ENCODE measurements at places on chromosomes 5 and 9.

DNA sequence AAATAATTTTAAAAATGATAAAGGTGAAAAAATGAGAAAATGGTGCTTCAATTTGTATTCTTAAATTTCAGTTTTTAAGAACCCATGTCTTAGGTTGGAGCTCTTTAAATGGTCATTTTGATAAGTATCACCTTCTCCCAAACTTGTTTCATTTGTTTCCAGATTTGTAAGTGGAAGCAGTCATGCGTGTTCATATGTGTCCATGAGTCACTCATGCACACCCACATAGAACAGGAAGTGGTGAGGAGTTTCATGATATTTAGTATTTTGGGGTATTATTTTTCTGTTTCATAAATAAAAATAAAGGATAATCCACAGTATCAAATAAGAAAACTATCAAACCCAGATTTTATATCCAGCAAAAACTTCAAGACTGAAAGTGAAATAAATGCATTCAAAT lies 570.4 kb upstream of the ST8SIA4 start:
- DNase-seq: no peak

DNA sequence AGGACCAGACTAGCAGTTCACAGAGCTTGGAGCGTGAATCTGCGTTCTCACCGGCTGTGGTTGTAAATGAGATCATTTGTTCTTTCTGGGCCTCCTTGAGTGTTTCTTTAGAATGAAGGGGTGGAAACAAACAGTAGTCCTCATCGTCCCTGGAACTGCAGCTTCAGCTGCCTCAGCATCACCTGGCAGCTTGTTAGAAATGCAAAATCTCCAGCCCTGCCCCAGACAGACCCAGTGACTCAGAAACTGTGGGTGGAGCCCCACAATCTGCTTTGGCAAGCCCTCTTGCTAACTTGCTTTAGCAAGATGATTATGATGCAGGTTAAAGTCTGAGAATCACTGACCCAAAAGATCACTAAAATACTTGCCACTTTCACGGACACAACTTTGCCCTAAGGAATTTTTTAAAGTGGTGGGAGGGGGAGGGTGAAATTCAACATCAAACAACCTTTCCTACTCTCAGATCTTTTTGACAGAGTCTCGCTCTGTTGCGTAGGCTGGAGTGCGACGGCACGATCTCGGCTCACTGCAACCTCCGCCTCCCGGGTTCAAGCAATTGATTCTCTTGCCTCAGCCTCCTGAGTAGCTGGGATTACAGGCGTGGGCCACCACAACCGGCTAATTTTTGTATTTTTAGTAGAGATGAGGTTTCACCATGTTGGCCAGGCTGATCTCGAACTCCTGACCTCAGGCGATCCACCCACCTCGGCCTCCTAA lies 86.0 kb downstream of the BRINP1 start:
- DNase-seq: no peak

GRCh38 chr9:21434202-21435014 lies 5.8 kb upstream of the IFNA1 start:
- DNase-seq: peak; percentile 12

- DNase-seq: no peak
Measured at GRCh38 chr5:151345808-151346478, 1.4 kb downstream of the SLC36A2 start.

- DNase-seq: no peak
Measured at GRCh38 chr5:76402251-76402885, 717 bp upstream of the IQGAP2 start.

- no peak for DNase-seq
Measured at GRCh38 chr9:68685213-68685612, 19.8 kb upstream of the PIP5K1B start.

DNA sequence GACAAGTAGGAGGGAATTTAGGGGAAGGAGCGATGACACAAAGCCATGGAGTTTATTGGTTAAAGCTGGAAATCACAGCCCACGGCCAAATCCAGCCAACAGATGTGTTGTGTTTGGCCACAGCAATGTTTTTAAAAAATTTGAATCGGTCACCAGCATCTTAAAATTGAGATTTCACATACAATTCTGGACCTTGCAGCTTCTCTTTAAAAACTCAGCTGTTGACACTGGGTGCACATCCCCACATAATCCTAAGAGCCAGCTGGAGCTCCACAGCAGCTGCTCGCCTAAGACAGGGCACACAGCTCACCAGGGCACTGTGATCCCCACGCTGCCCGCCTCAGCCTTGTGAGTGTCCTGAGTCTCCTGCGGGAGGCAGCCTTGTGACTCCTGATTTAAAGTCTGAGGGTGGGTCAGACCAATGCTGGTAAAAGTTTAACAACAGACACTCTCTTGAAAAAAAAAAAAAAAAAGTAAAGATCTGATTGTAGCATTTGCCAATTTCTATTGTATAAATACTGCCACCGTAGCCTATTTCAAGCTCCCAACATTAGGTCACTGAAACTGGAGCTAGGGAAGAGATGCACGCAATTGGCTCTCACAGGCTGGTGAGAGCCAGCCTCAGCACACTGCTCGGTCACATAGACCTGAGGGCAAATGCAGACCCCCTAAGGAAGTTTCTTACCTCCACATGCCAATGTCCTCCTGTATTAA lies 124.8 kb downstream of the HSD17B3 start:
- DNase-seq: no peak

DNA sequence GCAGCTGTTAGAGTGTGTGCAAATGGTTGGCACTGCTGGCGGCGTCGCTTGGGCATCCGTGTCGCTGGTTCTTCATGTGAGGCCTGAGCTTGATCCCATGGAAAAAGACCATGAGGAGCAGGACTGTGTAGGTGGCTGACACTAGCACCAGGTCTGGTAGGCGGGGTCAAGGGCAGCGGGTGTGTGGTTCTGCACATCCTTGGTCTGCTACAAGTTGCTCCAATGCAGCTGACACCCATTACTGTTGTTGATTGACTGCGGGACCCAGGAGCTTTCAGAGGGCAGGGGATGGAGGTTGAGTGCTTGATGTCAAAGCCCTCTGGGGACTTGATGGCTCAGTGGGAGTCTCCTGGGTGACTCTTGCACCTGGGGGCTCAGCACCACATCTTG lies 29.0 kb upstream of the PITX1 start:
- no peak for DNase-seq

GRCh38 chr5:9170026-9170425 lies 375.8 kb downstream of the SEMA5A start:
- DNase-seq: no peak

GRCh38 chr9:35476596-35476995 lies 13.3 kb upstream of the RUSC2 start:
- no peak for DNase-seq

DNA sequence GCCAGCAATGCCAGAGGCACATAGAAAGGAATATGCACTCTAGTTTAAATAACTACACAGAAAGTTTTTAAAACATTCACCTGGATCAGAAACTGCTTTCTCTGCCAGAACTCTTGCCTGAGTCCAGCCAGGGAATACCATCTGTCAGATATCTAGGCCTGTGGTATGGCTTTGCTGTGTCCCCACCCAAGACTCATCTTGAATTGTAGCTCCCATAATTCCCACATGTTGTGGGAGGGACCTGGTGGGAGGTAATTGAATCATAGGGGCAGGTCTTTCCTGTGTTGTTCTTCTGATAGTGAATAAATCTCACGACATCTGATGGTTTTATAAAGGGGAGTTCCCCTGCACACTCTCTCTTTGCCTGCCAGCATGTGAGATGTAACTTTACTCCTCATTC lies 41.5 kb upstream of the KCNV2 start:
- DNase-seq: no peak

- DNase-seq: no peak
Measured at GRCh38 chr9:95857124-95857523, 18.4 kb upstream of the ERCC6L2 start.

DNA sequence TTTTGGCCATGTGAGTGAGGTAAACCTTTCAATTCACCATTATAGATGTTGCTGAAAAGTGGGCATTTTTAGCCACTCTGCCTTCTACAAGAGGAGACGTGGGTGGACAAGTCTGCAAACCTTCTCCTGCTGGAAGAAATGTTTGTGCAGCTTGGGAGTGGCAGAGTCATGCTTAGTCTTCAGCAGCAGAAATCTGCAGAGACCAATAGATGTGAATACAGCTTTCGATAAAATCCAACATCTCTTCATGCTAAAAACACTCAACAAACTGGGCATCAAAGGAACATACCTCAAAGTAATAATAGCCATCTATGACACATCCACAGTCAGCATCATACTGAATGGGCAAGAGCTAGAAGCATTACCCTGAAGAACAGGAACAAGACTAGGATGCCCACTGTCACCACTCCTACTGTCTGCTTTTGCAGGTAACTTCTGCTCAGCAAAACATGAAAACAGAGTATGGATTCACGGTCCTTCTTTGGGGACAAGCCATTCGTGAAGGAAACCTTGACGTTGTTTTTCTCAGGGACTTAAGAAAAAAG lies 91.3 kb downstream of the RALGPS1 start:
- DNase-seq: no peak

- no peak for DNase-seq
Measured at GRCh38 chr9:86794391-86795046, 152.8 kb downstream of the GAS1 start.

DNA sequence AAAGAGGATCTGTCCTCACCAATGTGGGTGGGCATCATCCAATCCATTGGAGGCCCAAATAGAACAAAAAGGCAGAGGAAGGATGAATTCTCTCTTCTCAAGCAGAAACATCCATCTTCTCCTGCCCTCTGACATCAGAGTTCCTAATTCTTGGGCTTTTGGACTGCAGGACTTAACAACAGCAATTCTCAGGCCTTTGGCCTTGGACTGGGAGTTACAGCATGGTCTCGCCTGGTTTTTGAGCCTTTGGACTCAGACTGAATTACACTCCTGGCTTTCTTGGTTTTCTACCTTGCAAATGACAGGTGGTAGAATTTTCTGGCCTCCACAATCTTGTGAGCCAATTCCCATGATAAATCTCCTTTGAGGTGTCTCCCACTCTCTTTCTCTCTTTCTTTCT lies 60.5 kb upstream of the CD180 start:
- no peak for DNase-seq

DNA sequence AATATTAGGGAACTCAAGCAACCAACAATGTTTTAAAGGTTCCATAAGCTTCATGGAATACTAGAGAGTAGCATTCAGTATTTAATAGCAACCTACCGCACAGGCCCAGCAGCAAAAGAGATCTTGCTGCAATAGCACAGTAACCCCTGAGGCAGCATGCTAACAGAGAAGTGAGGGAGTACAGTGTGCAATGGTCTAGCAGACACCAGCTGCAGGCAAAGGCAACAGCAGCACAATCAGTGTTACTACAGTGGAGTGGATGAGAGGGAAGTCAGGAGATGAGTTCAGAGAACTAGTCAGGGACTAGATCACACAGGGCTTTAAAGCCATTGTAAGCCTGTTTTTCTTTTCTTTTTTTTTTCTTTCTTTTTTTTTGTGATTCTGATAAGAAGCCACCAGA lies 2.8 kb downstream of the TICAM2 start:
- DNase-seq: no peak

GRCh38 chr5:3301306-3301705 lies 294.3 kb upstream of the IRX1 start:
- no peak for DNase-seq

DNA sequence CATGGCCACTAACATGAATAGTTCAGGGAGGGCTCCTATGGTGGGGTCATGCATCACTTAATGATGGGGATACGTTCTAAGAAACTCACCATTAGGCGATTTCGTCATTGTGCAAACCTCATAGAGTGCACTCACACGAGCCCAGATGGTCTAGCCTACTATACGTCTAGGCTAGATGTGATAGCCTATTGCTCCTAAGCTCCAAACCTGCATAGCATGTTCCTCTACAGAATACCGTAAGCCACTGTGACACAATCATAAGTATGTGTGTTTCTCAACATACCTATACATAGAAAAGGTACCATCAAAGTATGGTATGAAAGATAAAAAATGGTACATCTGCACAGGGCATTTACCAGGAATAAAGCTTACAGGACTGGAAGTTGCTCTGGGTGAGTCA lies 6.3 kb downstream of the SLIT3 start:
- no peak for DNase-seq

DNA sequence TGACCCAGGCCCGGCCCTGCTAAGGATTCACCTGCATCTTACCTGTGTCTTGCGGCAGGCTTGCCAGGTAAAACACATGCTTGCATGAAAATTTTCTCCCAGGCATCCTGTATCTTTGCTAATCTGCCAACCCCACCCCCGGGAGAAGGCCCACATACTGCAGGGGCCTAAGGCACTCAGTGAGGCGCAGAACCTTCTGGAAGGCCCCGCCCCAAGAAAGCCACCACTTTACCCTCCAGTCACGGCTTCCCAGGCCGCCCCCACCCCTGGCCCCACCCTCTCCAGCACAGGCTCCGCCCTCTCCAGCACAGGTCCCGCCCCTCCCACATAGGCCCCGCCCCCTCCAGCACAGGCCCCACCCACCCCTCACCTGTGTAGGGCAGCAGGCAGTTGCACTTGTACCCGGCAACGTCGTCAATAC lies 29.8 kb upstream of the SEC16A start:
- DNase-seq: no peak

DNA sequence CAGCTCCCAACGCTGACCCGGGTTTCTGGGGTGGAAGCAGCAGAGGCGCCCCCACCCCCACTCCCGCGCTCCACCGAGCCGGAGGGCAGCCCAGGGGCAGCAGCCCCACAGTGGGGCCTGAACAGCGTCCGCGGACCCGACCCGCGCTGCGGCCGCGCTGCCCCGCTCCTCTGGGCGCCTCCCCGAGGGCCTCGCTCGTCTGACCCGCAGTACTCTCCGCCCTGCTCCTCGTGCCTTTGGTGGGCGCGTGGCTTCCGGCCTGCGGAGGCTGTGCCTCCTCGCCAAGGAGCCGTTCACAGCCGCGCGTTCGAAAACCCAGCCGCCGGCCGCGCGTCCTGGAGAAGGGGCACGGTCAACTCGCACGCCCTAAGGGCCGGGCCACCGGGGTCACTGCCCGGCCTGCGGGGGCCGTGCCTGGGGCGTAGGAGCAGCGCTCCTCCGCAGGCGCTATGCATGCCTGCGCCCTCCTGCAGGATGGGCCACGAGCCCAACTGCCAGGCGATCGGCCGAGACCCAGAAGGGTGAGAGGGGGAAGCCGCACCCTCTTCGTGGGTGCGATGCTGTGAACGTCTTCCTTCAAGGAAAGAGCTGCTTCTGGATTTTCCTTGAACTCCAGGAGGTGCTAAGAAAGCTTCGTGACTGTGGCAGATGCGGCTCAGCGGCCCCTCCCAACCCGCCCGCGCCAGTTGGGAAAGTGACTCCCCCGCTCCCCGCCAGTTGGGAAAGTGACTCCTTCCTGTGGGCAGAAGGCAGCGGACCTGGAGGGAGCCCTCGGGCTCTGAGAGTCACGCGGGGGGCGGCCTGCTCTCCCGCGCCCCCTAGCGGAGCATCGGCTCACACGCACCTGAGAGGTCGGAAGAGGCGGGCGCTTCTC lies 82.7 kb downstream of the HSD17B3 start:
- peak; percentile 43 for DNase-seq

DNA sequence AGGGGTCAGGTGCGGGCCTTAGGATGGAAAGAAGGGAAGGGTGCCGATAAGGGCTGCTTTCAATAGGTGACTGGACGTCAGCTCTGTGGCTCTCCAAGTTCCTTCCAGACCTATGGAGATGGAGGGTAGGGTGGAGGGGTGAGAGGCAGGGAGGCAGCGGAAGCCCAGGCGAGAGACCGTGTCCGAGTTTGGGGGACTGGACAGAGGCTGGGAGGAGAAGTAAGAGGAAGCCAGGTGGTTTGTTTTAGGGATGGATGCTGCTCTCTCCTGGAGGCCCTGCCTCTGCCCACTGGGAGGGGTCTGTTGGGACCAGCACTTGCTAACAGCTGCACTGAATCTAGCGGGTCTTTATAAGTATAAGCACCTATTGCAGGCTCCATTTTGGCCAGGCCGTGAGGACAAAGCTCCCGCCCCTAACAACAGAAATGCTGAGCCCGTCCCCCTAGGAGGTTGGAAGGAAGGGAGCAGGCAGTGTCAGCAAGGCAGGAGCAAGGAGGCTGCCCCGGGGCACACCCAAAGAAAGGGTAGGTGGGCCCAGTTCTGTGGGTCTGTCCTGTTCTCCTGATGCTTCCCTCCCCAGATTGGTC lies 167.5 kb downstream of the DAB2IP start:
- DNase-seq: no peak
